ENCODE measurements at places on chromosomes 4 and X.

DNA sequence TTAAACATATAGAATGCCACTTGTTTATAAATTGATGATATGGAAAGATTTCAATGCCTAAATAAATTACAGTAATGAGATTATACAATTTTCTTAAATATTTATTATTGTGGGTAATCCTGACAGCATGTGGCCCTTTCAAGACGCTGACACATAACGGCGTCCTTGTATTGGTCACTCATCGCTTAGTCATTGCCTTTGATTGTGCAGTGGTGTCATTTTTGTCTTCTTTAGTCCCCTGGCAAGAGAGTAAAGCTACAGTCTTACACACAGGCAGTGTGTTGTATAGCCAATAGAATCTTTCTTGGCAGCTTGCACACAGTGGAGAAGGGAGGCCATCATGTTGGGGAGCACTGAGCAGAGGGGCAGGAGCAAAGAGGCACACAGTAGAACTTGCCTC lies 361.8 kb upstream of the GALNT7 start:
- no peak for DNase-seq

DNA sequence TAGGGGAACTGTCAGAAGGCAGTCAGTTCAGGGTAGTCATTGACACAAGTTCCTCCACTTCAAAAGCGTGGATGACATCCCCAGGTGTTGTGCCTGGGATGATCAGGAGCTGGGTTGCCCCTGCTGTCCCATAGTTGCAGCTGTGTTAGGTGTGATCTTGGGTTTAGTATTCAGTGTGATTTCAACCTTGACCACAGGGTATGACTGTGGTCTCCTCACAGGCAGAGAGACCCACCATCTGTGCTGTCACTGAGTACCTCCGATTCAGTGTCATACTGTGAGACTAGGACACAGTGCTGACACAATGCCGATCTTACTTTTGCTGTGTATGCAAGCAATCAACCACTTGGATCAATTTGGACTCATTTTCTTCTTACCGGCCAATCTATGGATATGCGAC lies 25.2 kb downstream of the FOXR2 start:
- no peak for DNase-seq

DNA sequence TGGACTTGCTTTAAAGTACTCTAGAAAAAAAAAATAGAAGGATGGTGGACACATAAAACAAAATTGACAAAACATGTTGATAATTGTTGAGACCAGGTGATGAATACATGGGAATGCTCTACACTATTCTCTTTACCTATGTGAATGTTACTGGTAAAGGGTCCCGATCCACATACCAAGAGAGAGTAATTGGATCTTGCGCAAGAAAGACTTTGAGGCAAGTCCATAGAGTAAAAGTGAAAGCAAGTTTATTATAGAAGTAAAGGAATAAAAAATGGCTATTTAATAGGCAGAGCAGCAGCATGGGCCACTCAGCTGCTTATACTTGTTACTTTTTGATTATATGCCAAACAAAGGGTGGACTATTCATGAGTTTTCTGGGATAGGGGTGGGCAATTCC lies 34.0 kb upstream of the PRR32 start:
- DNase-seq = no peak

DNA sequence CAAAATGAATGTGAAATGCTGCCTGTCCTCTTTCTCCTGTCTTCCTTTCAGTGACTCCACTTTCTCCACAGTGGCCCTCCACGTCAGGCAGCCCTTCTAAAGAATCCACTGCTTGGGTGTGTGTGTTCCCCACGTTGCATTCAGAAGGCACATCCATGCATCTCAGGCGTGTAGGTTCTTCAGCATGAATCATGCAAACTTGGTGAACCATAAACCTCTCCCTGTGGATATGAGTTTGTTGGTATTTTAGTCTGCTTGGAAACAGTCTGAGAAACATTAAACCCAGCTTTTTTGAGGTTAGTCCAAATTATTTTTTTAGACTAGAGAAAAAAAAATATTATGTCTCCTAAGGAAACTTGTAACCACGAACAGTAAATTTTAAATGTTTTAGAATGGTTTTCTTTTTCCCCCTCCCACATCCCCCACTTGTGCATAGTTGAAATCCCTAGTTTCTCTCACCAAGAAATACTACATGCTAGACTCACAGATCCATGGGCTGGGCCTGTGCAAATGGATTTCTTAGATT lies 251.6 kb downstream of the CBR4 start:
- no peak for DNase-seq

DNA sequence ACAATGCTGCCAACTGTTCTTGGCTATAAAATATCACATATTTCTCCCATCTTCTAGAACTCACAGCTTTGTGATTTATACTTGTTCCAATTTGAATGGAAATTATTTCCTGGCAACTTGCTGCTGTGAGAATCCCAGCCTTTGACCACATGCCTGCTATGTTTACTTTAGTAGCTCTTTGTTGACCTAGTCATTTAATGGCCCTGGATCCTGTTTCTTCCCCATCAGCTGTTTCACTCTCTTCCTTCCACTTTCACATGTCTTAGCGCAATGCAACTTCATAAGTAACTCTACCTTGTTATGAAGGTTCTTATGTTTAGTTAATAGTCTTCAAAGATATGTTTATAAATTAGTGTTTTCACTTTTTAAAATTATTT lies 1973.6 kb upstream of the AGA start:
- no peak for DNase-seq

GRCh38 chrX:74179071-74179470 lies 124.9 kb upstream of the ZCCHC13 start:
- no peak for DNase-seq

DNA sequence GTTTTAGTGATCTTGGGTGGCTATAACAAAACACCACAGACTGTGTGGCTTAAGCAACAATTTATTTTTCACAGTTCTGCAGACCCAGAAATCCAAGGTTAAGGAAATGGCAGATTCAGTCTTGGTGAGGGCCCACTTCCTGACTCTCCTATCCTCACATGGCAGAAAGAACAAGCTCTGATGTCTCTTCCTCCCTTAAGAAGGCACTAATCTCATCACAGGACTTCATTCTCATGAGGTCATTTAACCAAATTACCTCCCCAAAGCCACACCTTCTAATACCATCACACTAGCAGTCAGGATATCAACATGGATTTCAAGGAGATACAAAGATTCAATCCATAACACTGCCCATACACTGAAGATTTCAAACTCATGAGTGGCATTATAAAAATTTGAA lies 350.3 kb downstream of the GRID2 start:
- no peak for DNase-seq

DNA sequence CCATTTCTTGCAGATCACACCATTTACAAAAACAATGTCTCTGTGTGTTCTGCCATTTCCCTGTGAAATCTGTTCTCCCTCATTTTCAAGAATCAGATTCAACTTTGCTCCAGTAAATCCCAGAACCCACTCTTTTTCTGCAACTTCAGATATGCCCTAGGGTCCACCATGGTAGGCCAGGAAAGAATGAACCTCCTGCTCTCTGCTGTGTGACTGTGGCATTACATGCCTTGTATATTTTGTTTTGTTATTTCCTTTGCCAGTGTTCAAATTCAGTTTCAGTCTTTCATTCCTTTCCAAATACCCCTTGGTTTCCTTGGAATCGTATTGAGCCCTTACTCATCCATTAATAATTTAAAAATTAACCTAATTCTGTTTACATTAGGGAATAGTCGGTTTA lies 290.2 kb upstream of the VCX start:
- no peak for DNase-seq

- no peak for DNase-seq
Measured at GRCh38 chr4:67725132-67725531, 24.2 kb upstream of the UBA6 start.

- DNase-seq = no peak
Measured at GRCh38 chrX:120350450-120351138, 11.3 kb upstream of the ATP1B4 start.

DNA sequence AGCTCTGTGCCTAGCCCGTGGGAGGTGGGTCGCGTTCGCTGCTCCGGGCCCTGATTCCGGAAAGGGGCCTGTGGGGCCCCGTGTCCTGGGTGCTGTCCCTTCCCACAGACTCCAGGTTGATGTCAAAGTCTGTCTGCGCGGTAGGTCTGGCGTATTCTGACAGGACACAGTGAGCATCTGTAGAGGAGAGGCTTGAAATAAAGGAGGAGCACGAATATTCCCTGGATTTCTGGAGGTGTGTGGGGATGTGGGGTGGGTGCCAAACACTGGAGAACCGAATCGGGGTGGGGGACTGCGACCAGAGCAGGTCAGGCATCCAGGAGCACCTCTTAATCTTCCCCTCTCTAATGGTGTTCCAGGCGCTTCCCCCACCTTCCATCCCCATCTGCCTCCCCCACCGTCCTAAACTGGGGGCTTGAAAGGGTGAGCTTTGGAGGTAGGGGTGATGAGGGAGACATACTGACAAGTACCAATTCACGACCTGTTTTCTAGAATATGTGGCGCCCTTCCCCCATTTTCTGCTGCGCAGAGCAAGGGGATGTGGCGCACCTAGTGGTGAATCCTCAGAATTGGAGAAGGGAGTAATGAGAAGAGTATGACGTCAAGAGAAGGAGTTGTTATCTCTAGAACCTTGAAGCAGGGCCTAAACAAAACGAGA lies 877 bp downstream of the GPRASP1 start:
- peak; percentile 63 for DNase-seq

DNA sequence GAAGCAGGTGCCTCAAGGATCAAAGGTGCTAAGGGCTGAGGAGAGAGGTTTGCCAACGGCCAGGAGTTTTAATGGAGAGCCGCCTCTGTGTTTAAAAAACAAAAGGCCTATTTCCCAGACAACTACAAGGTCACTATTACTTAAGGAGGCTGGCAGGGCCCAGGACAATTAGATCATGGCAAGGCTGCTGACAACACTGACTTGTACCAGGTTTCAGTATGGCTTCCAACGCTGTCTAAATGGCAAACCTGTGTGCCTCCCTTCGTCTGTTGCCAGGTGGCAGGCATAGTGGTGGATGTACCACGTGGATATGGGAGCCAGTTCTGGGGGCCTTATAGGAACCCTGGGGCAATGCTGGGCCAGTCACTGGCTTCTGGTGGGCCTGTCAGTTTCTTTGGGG lies 41.0 kb downstream of the NSG1 start:
- no peak for DNase-seq

DNA sequence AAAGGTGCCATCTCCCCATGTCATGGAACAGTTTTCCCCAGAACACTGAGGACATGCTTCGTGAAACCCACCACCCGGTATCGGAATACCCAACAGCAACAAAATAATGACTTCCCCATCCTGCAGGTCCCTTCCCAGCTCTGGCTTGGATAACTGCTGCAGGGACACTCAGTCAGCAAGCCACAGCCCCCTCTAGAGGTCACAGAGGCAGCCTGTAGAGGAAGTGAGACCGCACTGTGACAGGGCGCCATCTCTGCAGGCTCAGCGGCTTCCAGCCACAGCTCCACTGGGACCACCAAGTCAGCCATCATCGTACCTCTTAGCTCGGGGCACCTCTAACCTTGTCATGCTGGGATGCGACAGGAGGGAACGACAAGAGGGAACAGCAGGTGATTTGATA lies 315.9 kb downstream of the LDB2 start:
- DNase-seq = peak; percentile 1

- DNase-seq = no peak
Measured at GRCh38 chr4:2411786-2412510, 6.5 kb downstream of the ZFYVE28 start.

DNA sequence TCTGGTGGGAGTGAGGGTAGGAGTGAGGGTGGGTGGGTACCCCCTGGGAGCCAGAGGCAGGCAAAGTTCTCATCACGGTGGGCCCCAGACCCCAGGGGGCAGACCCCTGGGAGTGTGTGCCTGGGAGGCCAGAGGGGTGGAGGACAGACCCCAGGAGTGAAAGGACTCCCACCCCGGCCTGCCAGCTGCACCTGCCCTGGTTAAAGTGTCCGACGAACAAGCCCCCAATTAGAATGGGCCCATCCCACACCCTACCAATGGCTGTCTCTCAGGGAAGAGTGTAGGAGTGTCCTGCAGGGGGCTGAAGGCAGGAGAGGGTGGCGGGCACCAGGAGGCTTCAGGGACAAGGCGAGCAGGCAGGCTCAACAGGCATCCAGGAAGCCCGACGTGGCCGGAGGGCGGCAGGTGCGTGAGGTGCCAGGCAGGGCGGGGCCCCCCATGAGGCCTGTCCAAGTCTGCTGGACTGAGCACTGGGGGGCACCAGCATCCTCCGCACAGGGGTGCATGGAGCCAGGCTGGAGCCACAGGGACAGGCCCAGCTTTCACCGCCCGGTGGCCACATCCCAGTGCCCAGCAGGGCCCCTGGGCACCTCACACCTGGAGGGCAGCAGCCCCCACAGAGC lies 8.7 kb downstream of the PDE6B start:
- DNase-seq = no peak

DNA sequence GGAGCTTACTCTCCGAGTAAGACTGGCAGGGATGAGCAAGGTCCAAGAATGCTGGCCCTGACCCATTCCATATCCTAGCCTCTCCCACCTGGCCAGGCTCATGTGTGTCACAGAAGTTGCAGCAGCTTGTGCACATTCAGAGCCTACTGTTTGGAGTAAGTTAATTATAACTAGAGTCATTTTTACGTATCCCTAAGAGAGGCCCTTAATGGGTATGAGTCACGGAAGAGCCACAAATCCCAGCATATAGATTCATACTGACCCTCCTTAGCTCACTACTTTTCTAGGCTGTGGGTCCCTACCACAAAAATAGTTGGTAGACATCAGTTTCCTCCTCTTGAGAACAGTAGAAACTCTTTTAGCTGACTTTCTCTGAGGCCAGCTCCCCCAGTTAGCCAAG lies 118.3 kb upstream of the FRG1 start:
- DNase-seq = no peak

DNA sequence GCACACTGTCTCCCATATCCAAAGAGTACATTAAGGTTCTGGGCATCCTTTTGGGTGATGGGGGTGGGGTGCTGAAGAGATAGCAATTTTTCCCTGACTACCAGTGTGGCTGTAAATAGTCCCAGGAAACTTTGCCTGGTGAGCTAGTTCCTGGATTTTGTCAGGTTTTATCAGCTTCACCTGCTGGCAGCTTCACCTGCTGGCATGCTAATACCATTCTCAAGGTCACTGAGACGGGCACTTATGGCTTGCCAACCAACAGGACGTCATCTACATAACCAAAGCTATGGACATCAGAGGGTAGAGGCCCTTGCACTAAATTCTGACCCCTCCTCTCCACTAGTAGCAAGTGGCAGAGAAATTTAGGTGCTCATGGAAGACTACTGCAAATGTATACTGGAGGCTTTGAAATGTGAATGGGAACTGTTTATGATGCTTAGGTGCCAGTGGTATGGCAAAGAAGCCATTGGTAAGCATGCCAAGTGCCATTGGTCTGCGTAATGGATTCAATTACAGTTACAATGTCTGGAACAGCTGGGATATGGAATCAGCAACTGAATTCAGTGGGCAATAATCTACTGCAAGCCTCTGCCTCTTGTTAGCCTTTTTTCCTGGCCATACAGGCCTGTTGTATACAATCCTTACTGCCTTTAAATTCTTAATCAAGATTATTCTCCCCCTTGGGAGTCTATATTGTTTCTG lies 71.6 kb upstream of the SH3RF1 start:
- DNase-seq = no peak

GRCh38 chrX:16518131-16518530 lies 131.8 kb upstream of the S100G start:
- no peak for DNase-seq

DNA sequence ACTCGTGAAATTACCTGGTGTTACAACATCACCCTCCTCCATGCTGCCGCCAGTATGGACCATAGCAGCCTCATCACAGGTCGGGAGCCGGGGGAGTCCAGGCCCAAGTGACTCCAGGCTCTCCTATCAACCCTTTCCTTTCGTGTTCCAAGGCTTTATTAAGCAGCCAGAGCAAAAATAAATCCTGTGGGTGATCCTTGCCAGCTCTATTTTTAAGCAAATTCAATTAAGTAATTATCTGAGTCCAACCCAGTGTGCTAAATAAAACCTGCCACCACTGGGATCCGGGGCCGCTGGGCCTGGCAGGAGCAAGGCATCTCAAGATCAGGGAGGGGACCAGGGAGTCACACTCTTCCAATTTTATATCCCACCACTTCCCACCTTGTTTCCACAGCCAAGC lies 80.7 kb upstream of the PRPS1 start:
- DNase-seq = no peak
